ENCODE measurements at places on chromosomes 7 and 10.

GRCh38 chr10:92164036-92164696 is 126.7 kb downstream of the CPEB3 start:
- no peak for DNase-seq

DNA sequence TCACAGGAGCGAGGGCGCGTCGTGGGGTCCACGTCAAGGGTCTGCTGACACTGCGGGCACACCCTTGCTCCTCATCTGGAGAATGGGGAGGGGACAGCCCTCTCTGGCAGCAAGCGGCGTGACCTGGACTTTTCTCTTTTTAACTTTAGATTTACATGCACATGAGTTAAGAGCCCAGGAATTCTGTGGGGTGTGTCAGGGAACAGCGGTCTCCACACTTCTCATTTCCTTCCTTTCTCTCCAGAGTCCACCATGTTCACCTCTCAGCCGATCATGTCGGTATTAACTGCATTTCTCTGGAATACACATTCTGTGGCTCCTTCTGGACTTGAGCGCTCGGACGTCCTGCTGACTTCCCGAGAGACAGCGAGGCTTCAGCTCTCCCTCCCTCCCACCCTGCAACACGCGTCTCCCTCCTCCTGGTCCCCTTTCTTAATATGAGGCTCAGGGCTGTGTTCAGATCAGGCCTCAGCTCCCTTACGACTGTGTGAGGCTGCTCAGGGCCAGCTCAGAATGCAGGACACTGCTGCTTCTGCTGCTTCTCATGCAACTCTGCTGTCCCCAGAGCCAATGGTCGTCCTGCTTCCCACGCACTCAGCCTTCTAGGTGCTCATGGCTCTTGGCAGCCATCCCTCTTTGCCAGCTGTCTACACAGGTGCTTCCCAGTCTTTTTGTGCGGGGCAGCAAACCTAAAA is 261.3 kb downstream of the ELFN1 start:
- DNase-seq, result no peak

DNA sequence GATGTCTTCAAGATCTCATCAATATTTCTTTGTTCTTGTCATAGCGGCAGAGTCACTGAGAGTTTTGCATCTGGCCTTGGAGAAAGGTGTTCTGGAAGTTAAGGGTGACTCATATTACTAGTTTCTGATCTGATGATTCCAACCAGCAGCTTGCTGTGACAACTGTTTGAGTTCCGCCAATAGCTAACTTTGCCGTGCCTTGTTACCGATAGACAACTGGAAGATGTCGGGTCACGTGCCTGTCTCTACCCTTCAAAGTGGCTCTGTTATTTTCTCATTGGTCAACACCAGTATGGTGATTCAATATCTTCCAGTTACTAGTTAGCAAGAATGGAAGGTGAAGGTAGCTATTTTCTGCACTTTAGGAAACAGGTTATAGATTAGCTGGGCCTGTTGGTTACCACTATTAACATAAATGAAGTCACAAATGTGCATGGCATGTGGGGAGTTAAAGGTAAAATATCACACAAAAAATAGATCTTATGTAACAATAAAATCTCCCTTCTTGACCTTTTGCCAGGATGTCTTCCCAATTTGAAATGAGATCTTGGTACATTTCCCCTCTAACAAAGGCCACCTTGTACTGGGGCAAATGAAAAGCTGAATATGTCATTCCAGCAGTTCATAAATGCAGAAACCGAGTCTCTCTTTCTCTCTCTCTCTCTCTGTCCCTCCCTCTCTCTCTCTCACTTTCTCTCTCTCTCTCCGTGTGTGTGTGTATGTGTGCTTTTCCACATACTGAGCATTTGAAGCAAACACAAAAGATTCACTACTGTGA is 2.6 kb upstream of the MGAM2 start:
- DNase-seq, result no peak

DNA sequence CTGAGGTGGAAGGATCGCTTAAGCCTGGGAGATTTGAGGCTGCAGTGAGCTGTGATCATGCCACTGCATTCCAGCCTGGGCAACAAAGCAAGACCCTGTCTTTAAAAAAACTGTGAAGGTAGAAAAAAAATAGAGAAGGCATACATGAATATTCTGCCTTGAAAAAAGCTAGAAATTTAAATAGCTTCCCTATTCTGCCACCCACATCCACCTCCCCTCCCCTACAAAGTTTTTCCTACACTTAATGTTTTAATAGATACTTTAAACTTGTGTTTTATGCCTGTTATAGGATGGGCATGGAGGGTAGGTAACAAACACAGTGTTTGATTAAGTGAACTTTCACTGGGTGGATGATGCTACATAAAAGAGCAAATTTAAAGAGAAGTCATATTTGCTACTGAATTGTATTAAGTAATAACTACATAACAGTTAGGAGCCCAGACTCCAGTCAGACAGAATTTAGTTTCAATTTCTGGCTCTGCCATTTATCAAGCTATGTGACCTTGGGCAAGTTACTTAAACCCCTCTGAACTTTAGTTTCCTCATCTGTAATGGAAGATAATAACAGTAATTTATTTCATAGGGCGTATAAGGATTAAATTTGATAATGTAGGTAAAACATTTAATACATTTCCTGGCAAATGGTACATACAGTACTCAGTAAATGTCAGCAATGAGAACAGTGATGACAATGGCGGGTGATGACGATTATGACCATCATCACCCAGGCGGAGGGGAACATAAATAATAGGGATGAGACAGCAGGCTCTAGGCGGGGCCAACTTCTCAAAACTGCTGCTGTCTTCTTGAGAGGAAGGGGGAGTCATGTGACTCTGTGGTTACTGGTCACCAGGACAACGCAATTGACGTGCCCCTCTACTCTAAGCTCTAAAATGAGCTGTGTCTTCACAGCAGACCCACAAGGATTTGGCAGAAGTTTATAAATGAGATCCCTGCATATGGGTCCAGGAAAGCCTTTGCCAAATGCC is 15.8 kb downstream of the DNMBP start:
- DNase-seq, result no peak

DNA sequence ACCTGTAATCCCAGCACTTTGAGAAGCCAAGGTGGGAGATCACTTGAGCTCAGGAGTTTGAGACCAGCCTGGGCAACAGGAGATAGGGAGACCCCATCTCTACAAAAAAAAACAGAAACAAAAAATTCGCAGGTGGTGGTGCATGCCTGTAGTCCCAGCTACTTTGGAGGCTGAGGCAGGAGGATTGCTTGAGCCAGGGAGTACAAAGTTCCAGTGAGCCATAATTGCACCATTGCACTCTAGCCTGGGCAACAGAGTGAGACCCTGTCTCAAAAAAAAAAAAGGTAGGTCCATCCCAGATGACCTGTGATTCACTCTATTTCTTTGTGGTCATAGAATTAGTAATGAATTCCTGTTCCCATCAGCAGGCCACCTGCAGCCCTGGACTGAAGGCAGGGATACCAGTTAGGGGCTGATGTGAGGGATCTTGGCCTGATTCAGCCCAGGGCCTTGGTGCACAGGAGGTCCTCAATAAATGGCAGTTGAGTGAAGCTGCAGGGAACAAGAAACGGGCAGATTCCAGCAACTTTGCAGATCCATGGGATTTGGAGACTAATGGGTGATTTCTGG is at the start of gene MYH16:
Gene MYH16 (plus strand): TSS at position 364 of the 570 bp plus-strand sequence.
- DNase-seq, result no peak

DNA sequence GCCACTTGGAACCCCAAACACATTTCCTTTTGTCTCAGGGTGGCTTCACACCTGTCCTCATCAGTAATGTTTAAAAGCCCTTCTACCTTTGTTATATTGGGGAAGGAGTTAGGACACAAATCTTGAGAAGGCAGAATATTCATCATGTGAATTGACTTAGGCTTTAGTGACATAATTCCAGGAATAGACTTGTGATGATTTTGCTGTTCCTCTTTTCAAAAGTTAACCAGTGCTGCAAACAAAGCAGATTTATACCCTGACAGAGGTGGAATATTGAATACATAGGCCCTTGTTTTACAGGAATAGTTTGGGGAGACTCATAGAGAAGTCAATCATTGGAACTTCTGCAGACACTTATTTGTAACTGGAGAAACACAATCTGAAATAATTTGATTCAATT is 27.0 kb downstream of the ZNF786 start:
- no peak for DNase-seq

GRCh38 chr7:79822620-79823240 is 311.9 kb upstream of the GNAI1 start:
- no peak for DNase-seq

- DNase-seq, result no peak
Measured at GRCh38 chr7:47771336-47771989, 176.8 kb downstream of the PKD1L1 start.

GRCh38 chr10:22805304-22805703 is 90.9 kb upstream of the PIP4K2A start:
- no peak for DNase-seq

GRCh38 chr7:64996305-64996704 is 5.5 kb upstream of the ZNF117 start:
- DNase-seq, result no peak

DNA sequence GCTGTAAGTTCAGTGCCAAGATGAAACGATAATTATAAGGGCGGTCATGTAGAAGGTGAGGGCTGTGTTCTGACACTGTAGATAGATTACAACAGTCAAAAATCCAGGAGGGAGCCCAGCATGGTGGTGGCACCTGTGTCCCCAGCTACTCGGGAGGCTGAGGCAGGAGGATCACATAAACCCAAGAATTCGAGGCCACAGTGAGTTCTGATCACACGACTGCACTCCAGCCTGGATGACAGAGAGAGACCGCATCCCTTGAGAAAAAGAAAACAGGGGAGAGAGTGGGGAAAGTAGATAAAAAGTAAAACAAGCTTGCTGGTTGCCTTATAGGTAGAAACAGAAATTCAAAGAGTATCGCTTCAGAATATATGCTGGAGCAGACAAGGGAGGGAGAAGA is 52.1 kb downstream of the KCNH2 start:
- no peak for DNase-seq

GRCh38 chr7:84688671-84689070 is 494.1 kb upstream of the SEMA3A start:
- no peak for DNase-seq

DNA sequence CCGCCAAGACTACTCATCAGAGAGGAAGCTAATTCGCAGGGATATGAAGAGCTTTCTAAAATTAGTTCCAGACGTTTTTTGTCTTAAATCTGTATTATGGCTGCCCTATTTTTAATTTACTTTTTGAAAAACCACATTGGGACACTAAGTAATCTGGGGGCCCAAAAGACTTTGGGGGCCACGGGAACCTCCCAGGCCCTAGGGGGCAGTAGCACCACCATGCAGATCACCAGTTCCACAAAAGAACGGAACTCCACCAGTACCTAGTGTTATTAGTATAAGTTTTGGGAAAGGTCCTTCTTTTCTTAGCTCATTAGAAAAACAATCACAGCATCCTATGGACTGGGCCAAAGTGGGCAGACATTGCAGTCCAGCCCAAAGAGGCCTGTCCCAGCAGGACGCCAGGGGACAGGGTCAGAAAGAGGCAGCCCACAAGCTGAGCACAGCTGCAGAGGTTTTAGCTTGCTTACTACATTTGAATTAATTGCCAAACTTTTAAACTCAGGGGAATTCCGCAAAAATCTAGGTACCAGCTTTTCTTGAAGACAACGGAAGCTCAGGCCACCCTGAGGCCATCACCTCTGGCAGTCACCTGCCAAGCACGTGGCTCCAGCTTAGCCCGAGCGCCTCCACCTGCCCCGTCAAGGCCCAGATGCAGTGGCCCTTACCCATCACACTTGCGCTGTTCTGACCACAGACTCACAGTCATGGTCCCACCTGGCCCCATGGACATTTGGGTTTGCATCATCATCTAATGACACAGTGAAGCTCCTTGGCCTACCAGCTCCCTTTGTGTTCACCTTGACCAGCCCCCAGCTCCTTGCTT is 74.8 kb downstream of the PARP12 start:
- no peak for DNase-seq

GRCh38 chr10:79374312-79375191 is 27.3 kb downstream of the PPIF start:
- peak; percentile 67 for DNase-seq

GRCh38 chr10:37728830-37729229 is 128.6 kb downstream of the ZNF248 start:
- no peak for DNase-seq

GRCh38 chr10:55098452-55098851 is 297.4 kb upstream of the PCDH15 start:
- DNase-seq, result no peak

- DNase-seq, result no peak
Measured at GRCh38 chr7:35026150-35026549, 11.1 kb downstream of the DPY19L1 start.

- peak; percentile 18 for DNase-seq
Measured at GRCh38 chr7:98879198-98879978, 1.1 kb downstream of the TRRAP start.

GRCh38 chr7:55288070-55288824 is 76.9 kb upstream of the LANCL2 start:
- no peak for DNase-seq

GRCh38 chr10:28587270-28587969 is 54.5 kb downstream of the WAC start:
- DNase-seq, result no peak

DNA sequence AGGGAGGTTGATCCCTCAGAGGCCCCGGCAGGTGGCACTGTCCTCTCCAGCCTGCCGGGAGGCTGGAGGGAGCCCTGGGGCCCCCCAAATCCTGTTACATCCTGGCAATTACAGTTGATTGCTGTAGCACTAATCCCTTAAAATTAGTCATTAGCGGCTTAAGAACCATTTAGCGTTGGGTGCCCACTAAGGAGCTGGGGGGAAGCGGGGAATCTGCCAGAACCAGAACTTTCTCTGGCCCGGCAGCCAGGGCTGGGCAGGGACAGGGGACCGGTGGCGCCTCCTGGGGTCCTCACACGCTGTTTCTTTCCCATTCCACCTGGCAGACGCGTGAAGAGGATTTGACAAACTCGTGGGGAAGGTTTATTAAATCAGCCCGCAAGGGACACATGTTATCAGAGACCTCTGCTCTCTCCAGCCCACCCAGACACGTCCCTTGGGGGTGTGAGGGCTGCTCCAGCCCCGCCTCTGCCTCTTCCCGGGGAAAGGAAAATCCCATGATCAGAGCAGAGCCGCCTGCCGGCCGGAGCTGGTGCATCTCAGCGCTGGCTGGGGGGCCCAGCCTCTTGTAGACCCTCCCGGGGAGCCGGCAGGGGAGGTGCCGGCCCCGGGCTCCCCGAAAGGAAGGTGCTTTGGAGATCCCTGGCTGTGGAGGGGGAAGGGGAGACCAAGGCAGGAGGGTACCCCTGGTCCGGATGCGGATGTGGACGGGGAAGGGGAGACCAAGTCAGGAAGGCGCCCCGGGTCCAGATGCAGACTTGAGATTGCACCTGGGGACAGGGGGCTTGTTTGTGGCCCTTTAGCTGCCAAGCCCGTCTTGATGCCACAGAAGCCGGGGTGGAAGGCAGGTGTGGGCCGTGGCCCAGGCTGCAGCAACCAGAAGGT is 142.7 kb downstream of the ELFN1 start:
- no peak for DNase-seq

DNA sequence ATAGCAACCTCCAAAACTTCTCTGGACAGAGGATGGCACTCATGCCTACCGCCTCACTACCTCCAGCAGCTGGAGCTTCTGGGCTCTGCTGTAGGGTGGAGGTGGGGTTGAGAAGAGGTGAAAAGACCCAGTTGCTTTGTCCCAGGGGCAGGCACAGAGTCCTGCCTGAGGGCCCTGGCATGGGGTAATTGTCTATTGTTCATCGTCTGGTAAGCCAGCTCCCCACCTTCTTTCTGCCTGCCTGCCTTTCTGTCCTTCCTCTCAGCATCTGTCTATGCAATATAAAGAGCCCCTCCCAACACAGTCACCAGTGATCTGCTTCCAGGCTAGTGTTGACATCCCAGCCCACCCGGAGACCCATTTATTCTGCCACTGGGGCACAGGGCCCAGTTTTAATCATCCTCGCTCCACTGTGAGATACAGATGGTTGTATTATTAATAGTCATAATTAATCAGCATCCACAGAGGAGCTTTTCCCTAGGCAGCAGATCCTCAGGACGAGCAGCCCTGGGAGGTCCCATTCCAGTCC is 39.0 kb downstream of the ZMIZ1 start:
- no peak for DNase-seq

GRCh38 chr10:113007343-113007771 is 57.3 kb downstream of the TCF7L2 start:
- DNase-seq, result no peak

Measured in stimulated activated CD4-positive, alpha-beta T cell treated with anti-CD3 and anti-CD28 coated beads, TNF-alpha, amount 100 ng/mL, for 4 hours (primary cell).